ENCODE measurements at places on chromosomes 5 and 9. TPM values are rescaled to one million over a fixed set of nuclear protein-coding genes. Genes with fewer than 3 reads are reported as not detected.
A peak's percentile ranks its signal among the peaks of the same experiment; 100 is the strongest.

Gene TMEM215
- total RNA-seq = not detected

GRCh38 chr5:78576376-78576775, 72.2 kb downstream of the LHFPL2 start:
- DNase-seq = no peak

DNA sequence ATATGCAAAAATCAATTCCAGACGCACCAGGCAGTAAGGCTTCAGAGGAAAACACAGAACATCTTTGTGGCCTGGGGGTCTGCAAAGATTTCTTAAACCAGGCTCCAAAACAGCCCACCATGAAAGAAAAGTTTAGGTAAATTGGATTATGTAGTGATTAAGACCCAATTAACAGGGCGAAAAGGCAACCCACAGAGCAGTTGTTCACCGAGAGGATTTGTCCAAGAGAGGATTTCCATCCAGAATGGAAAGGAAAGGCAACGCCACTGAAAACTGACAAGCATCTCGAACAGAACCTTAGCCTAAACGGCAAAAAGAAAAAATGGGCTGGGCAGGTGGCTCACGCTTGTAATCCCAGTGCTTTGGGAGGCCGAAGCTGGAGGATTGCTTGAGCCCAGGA, 37.4 kb downstream of the GLT6D1 start:
- DNase-seq = no peak

Gene RAB14
- total RNA-seq = 28.4 TPM

- DNase-seq = no peak
Observed at GRCh38 chr9:95073918-95074317, 243.6 kb downstream of the FANCC start.

- DNase-seq = peak; percentile 18
Observed at GRCh38 chr5:88803309-88803708, 79.7 kb downstream of the MEF2C start.

- DNase-seq = no peak
Observed at GRCh38 chr5:17217493-17218352, at the start of gene BASP1. Gene BASP1, plus strand, starts transcription at chr5:17217631. Its CDS starts 57,586 bp downstream, at chr5:17275217.

DNA sequence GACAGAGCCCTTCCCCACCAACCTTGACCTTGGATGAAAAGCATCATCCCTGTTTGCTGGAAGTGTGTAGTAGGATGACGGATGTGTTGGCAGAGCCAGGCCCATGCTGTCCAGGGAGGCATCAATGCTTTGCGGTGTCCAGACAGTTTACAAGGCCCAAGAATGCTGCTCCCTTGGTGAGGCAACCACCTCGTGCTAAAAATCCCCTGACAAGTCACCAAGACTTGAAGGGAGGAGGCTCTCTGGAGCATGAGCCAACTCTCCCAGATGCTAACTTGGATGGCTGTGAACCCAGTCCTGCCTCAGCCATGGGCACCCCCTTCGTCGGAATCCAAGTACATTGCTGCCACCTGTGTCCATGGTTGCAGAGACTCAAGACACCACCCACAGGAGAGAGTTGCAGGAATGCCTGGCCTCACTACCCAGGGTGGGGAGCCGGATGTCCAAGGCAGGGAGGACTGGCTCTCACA, 9.5 kb upstream of the NKD2 start:
- no peak for DNase-seq

- DNase-seq = peak; percentile 12
Observed at GRCh38 chr9:133250741-133251170, 24.2 kb downstream of the ABO start.

Gene MTMR12
- total RNA-seq = 17.5 TPM

GRCh38 chr5:80960531-80961375, 590 bp downstream of the RASGRF2 start:
- no peak for DNase-seq

Gene PRKACG
- not detected for total RNA-seq

- peak; percentile 29 for DNase-seq
Observed at GRCh38 chr5:117590944-117591343, 1016.3 kb upstream of the SEMA6A start.

DNA sequence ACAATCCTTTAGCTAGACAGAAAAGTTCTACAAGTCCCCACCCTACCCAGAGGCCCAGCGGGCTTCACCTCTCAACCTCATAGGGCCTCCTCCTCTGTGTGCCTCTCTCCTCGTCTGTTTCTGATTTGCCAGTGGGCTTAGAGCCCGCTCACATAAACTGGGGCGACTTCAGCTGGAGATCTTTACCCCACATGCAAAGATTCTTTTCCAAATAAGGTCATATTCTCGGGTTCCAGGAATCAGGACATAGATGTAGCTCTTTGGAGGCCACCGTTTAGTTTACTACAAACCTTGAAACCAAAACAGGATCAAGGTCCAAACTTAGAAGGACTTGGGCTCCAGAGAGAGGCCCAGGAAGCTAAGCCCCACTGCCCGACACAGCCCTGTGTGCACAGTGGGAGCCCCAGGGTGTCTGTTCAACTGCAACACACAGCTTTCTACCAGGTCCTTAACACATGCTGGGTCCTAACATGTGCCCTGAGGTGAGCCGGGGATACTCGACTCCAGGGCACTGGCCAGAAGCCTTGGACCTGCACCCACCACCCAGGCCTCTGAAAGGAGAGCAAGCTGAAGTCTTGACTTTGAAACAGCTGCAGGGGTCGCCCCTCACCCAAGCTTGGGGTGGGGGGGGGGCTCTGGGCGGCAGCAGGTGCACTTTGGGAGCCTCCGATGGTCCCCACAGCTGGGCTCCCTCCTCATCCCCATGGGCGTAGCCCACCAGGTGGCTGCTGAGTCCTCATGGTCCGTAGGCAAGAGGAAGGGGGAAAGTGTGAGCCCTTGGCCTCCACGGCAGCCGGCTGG, 26.8 kb upstream of the SLC12A7 start:
- DNase-seq = no peak

DNA sequence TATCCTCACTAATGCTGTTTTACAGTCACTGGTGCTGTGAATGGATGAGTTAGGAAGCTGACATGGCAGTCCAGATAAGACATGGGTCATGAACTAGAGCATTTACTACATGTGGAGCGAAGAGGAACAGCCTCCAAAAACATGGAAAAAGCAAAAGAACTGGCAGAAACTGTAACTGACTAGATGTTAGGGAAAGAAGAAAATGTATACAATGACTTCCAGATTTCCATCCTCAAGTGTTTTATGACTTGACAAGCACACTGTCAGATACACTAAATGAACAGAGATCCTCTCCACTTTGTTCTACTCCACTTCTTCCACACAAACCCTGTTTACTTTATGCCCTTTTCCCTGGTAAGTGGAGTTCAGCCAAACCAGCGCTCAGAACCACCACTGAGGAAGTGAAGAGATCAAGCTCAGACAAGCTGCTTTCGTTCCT, 11.5 kb downstream of the HMGCS1 start:
- DNase-seq = no peak

Gene ZNF189
- 12.1 TPM for total RNA-seq

Gene NPM1
- 1,055 TPM for total RNA-seq

DNA sequence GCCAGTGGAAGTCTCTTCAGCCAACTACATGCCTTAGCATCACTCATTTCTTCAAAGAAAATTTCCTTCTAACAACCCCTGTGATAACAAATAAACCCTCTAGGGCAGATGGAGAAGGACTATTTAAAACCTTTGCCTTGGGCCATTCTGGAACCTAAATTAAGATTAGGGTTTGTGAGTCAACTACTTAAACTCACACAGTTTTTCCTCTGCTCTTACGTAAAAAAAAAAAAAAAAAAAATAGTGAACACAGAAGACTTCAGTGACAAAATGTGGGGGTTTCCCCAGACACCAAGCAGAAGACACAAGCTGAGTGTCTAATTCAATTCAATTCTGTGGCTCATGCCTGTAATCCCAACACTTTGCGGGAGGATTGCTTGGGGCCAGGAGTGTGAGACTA, 65.8 kb upstream of the ERCC6L2 start:
- no peak for DNase-seq

DNA sequence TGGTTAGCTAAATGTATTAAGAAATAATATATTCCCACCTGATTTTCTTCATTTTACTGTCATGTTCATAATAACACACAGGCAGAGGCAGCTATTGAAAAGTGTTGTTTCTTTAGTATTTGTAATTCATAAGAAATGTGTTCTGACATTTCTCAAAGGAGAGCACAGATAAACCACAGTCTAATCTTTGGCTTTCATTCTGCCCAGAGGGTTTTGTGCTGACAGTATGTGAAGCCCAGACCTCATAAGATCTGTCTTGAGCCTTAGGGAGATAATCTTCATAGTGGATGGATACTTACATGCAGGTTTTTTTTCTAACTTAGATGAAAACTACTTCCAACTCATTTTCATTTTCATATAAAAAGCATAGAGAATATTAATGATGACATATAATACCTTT, 206.1 kb downstream of the CHSY3 start:
- no peak for DNase-seq

Gene CAST
- 182 TPM for total RNA-seq

Gene F2RL1
- total RNA-seq = 25.5 TPM

- DNase-seq = no peak
Observed at GRCh38 chr5:5141339-5141599, 1.1 kb downstream of the ADAMTS16 start.

- no peak for DNase-seq
Observed at GRCh38 chr5:97134634-97135033, 7.8 kb downstream of the LIX1 start.

- no peak for DNase-seq
Observed at GRCh38 chr9:95820074-95820473, 55.4 kb upstream of the ERCC6L2 start.

DNA sequence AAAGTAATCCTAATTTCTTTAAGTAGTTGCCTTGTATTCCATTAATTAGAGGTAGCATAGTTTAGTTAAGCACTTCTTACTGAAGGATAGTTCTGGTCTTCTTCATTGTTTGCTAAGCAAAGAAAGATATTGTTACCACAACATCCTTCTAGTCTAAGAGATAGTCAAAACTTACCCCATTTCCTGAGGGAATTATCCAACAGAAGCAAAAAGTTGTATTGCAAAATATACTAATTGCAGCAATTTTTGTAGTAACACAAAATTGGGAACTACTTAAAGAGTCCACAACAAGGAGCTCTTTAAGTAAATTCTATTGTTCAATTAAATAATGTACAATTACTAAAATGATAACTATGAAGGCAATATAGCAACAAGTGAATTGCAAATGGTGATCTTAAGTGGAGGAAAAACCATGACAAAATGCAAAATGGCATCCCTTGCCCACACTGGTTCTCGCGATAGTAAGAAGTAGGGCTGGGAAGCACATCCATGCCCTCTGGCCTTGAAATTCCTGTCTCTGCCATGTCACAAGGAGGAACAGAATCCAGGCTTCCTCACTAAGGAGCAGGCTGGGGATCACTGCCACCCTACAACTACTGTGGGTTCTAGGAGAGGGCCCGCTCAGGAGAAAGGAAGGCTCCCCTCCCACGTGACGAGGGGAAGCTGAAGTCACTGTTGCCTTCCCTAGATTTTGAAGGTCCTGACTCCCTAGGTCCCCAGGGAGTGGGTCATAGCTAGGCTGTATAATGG, 23.3 kb upstream of the MEGF9 start:
- DNase-seq = no peak

DNA sequence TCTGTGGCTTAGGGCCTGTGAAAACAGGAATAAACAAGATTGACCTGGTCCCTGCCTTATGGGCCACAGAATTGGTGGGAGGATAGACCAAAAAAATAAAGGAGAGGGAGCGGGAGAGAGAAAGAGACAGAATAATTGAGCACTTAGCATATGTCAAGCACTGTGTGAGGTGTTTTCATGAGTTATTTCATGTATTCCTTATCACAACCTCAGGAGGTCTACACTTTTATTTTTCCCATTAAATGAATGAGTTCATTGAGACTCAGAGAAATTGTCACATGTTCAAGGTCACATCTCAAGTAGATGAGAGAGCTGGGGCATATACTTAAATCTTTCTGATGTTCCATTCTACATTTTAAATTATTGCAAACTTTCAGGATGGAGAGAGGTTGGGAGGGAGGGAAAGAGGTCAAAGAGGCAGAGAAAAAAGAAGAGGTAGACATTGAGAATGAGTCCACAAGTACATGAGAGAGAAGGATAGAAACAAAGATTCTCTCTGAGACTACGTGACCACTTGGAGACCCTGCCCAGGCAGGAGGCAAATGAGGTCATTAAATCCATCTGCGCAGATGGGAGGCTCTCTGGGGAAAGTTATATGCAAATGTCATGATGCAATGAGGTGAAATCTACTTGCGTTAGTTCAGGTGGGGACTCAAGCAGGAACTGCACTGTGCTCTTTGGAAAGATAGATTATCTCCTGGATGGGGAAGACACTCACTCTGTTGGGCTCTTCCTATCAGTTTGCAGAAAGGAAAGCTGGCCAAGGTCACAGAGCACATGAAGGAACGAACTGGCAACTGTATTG, 241.5 kb downstream of the PAPPA start:
- no peak for DNase-seq

Gene RANBP3L
- not detected for total RNA-seq

Gene TMED9
- 184 TPM for total RNA-seq
